ENCODE measurements at places on chromosomes 5 and 9.

- no peak for DNase-seq
These were observed 21.7 kb downstream of the CDH10 start for GRCh38 chr5:24623031-24623430.

- DNase-seq, result peak; percentile 74
These were observed 17.3 kb downstream of the TRIM7 start for GRCh38 chr5:181187500-181188213.

DNA sequence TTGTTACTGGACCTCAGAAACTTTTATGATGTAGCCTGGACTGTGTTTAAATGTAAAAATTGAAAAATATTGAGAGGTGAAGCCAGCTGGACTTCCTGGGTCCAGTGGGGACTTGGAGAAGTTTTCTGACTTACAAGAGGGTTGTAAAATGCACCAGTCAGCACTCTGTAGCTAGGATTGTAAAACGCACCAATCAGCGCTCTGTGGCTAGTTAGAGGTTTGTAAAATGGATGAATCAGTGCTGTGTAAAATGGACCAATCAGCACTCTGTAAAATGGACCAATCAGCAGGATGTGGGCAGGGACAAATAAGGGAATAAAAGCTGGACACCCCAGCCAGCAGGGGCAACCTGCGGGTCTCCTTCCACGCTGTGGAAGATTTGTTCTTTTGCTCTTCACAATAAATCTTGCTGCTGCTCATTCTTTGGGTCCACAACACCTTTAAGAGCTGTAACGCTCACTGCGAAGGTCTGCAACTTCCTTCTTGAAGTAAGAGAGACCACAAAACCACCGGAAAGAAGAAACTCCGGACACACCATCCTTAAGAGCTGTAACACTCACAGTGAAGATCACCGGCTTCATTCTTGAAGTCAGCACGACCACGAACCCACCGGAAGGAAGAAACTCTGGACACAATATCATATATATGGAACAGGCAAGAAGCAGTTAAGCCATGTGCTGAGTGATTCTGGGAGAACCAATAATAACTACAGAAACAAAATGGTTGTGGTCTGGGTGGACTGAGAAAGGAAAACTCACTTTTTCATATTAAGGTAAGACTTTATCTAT is 201.3 kb downstream of the GABRG2 start:
- no peak for DNase-seq

- DNase-seq, result peak; percentile 3
These were observed 244.9 kb upstream of the KCNN2 start for GRCh38 chr5:114116981-114117380.

- DNase-seq, result peak; percentile 24
These were observed 633 bp upstream of the PPP1R26 start for GRCh38 chr9:135478829-135479468.

DNA sequence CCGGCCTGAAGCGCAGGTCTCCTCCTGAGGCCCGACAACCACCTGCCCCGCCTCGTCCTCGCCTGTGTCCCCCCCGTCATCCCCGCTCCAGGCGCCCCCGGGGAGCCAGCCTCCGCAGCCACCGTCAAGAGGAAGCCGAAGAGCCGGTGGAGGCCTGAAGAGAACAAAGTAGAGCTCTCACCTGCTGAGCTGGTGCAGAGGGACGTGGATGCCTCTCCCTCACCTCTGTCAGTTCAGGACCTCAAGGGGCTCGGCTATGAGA is 169.9 kb downstream of the HINT1 start:
- no peak for DNase-seq

- DNase-seq, result peak; percentile 52
These were observed 37.7 kb downstream of the NEUROG1 start for GRCh38 chr5:135497971-135498636.

GRCh38 chr9:29640507-29640906 is 2067.2 kb upstream of the C9orf72 start:
- no peak for DNase-seq

DNA sequence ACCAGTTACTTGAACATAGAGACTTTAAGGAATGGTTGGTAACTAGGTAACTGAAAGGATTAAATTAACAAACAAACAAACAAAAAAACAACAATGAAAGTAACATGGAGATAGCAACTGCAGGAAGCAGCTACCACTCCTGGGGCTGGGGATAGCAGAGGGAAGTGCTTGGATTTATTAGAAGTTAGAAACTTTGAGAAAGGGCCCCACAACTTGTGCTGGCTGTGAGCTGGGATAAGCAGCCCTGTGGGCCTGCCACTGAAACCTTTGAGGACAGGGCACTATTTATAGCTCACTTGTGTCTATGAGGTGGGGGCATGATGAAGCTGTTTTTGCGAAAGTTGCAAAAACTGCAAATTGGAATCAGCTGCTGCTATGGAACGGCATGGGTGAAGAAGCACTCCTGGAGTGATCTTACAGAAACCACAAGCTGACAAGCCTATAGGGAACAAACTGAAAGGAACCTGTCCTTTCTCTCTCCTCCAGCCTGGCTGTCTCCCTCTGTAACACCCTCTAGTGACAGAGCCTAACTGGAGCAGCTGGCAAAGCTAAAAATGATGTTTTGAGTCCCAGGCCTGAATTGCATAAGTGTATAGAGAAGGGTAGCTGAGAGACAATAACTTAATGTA is 91.4 kb upstream of the RANBP6 start:
- peak; percentile 50 for DNase-seq

DNA sequence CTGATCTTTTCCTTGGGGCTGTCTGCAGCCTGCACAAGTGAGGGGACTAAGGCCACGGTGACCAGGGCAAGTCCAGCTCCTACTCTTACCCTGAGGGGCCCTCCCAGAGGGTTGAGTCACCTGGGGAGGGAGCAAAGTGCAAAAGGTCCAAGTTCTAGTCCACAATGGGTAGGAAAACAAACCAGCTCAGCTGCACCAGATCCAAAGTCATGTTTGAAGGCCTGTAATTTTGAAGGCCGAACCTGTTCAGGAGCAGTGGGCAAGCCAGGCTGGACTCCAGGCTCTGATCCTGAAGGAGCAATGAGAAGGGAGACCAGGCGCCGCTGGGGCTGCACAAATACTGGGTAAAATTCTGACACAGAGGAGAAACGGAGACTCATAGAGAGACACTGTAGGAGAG is 15.8 kb upstream of the TCF7 start:
- DNase-seq, result no peak

DNA sequence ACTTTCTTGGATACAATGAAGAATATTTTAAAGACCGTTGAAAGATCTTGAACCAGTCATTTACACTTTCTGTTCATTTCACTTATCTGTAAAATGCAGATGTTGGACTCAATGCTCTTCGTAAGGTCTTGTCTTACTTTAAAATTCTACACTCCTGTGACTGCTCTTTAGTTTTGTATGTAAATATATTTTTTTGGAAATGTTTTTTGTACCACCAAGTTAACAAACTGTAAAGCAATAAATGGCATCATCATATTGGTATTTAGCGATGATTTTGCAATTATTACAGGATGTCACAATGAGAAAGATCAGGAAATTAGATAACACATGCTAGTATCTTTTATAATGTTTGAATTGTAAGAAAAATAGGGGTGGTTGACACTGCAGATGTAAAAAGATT is 80.8 kb upstream of the GNAQ start:
- DNase-seq, result no peak

- peak; percentile 34 for DNase-seq
These were observed 31.7 kb downstream of the PRRX2 start for GRCh38 chr9:129696944-129697655.

- no peak for DNase-seq
These were observed 341.8 kb downstream of the PIK3R1 start for GRCh38 chr5:68557162-68557936.

DNA sequence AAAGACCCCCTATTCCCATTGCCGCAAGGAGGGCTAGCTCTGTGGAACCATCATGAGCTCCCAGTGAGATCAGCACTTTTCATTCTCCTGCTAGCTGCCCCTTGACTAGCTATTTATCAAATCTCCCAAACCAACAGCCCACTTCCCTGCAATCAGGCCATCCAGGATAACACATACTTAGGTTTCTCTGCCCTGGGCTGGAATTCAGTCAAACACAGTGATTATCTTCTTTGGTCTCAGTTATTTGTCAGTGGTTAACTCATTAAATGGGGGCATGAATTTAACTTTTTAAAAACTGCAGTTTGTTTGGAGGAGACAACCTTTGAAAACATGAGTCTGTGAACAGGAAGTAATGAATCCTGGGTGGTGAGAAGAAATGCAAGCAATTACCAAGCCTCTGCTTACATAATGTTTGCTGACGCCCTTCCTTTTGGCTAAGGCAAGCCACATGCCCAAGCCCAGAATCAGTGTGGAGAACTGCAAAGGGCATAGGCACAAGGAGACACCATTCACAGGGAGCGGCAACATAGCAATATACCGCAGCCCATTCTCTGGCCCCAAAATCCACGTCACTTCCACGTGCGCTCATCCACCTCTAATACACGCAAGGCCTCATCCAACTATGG is 275.0 kb downstream of the DRD1 start:
- DNase-seq, result no peak

- no peak for DNase-seq
These were observed 52.3 kb upstream of the CNTLN start for GRCh38 chr9:17082343-17083064.

- no peak for DNase-seq
These were observed 89.6 kb downstream of the RIC1 start for GRCh38 chr9:5718296-5719032.

DNA sequence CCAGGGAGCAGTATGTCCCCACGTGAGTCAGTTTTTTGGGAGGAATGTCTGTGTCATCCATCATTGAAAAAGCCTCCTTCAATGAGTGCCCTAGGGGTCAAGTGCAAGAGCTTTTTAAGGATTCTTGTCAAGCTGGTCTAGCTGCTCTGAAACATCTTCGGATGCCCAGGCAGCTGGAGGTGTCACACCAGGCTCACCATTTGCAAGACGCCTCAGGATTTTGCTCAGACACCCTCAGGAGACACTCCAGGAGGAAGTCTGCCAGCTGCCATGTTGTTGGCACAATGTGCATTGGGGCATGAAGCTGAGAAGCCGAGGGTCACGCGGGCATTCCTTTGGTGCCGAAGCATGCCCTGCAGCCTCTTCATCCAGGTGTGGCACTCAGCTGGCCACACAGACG is 111.1 kb upstream of the S1PR3 start:
- peak; percentile 32 for DNase-seq

Measured in epithelial cell of esophagus (primary cell).